ENCODE measurements at places on chromosomes 13 and 19.

DNA sequence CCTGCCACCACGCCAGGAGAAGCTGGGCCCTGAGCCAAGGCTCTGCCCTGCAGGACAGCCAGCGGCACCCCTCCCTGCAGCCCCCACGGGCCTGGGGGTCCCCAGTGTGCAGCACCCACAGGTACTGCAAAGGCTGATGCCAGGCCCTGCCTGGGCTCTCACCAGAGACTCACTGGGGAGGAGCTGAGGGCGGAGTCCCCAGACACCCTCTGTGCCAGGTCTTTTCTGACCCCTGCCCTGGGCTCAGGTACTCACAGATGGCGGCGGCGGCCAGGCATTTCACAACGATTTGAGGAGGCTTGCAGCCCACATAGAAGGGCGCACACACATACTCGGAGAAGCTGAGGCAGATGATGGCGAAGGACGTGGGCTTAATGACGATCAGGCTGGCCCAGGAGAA, 5.7 kb downstream of the SLC7A9 start:
- H3K4me3 ChIP-seq: no peak overlapping the region
- H3K27me3 ChIP-seq: peaks cover 2% of the 10 kb centered on the region
- no peak for DNase-seq

DNA sequence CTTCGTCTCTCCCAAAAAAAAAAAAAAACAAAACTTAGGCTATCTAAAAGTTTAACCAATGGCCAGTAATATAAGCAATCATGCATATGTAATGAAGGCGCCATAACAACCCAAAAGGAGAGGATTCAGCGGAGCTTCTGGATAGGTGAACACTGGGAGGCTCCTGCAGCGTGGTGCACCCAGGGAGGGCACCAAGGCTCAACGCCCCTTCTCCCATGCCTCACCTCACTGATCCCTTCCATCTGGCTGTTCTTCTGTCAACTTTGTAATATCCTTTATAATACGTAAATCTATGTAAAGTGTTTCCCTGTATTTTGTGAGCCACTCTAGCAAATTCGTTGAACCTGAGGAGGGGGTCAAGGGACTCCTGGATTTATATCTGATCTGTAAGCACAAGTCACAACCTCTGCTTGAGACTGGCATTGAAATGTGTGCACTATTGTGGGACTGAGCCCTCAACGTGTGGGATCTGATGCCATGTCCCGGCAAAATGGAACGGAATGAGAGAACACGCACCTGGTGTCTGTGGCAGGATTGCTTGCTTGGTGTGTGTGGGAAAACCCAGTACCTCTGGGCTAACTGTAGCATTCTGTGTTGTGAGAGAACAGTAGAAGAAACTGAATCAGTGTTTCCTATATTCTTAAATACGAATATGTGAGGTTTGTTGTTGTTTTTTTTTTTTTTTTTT, 521 bp upstream of the ZNF665 start:
- H3K27me3 ChIP-seq: peaks cover 6% of the 10 kb centered on the region
- H3K4me3 ChIP-seq: peak overlapping the region; percentile 81
- DNase-seq: no peak
- H3K27ac ChIP-seq: no peak overlapping the region

DNA sequence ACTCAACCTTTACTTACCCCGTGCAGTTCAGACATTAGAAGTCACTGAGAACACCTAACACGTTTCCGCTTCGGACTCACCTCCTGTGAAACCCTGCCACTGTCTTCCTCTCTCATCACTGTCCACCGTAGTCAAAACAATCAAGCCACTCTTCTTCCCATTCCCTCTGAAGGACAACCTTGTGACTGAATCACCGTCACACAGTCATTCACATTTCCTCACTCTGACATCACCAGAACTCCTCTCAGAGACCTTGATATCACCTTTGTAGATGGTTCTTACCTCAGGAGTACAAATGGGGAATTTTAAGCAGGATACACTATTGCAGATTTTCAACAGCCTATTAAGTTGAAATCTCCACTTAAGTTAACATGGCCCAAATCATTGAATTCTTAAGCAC, 1.3 kb upstream of the KBTBD6 start:
- no peak overlapping the region for H3K27ac ChIP-seq
- H3K4me3 ChIP-seq: peak overlapping the region; percentile 96
- no peaks in the 10 kb centered on the region for H3K27me3 ChIP-seq
- no peaks in the 10 kb centered on the region for H3K36me3 ChIP-seq
- DNase-seq: no peak
- peaks cover 16% of the 10 kb centered on the region for H3K4me1 ChIP-seq

- H3K27ac ChIP-seq: no peak overlapping the region
- peaks cover 3% of the 10 kb centered on the region for H3K4me1 ChIP-seq
- no peak overlapping the region for H3K4me3 ChIP-seq
- no peaks in the 10 kb centered on the region for H3K36me3 ChIP-seq
Observed at GRCh38 chr19:55358943-55359908, 3.8 kb downstream of the GARIN5B start.

GRCh38 chr19:49596954-49597702, 6.1 kb downstream of the PRR12 start:
- no peaks in the 10 kb centered on the region for H3K36me3 ChIP-seq
- DNase-seq: no peak
- no peak overlapping the region for H3K27ac ChIP-seq
- no peak overlapping the region for H3K4me3 ChIP-seq
- peaks cover 13% of the 10 kb centered on the region for H3K27me3 ChIP-seq

DNA sequence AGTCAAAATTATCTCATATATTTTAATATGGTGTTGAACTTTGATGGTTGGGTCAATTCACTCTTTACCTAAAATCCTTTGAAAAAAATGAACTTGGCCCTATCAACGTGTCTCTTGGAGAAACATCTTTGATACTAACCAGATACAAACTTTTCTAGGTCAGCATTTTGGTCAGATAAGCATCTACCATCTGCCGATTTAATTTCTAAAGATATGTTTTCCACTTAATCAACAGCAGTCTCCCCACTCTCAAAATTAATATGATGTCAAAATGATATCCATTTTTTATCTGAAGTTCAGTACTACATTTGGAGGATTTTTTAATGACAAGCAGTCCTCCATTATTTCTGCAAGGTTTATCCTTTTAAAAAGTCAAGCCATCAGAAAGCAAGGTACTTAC, 288.8 kb downstream of the DIAPH3 start:
- no peaks in the 10 kb centered on the region for H3K27me3 ChIP-seq
- no peak overlapping the region for H3K27ac ChIP-seq
- H3K4me1 ChIP-seq: no peaks in the 10 kb centered on the region
- H3K36me3 ChIP-seq: no peaks in the 10 kb centered on the region
- DNase-seq: no peak

GRCh38 chr19:29971648-29972047, 29.6 kb downstream of the URI1 start:
- peaks cover 30% of the 10 kb centered on the region for H3K4me1 ChIP-seq
- no peak overlapping the region for H3K27ac ChIP-seq
- H3K4me3 ChIP-seq: no peak overlapping the region
- no peak for DNase-seq

- DNase-seq: no peak
- H3K4me1 ChIP-seq: peaks cover 3% of the 10 kb centered on the region
- no peak overlapping the region for H3K4me3 ChIP-seq
- no peak overlapping the region for H3K27ac ChIP-seq
- H3K36me3 ChIP-seq: peaks cover 4% of the 10 kb centered on the region
Observed at GRCh38 chr19:33039108-33039599, 25.5 kb downstream of the RHPN2 start.

DNA sequence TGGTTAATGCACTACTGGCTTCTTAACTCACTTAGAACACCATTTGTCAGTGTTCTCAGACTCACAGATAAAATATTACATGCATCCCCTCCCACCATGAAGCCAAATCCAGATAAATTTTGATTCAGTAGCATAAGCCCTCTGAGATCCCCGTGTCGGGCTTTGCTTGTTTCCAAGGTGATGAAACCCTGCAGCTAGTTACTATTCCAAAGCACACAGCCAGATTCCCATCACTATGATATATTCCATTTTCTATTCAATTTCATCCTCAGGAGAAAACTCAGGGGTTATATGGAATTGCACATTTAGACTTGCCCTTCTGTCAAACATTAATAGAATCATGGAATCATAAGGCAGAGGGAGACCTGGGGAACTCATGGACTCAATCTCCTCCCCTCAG, 9.4 kb upstream of the FAM124A start:
- no peaks in the 10 kb centered on the region for H3K4me1 ChIP-seq
- no peak overlapping the region for H3K27ac ChIP-seq
- no peaks in the 10 kb centered on the region for H3K36me3 ChIP-seq
- DNase-seq: no peak
- H3K27me3 ChIP-seq: peaks cover 6% of the 10 kb centered on the region
- no peak overlapping the region for H3K4me3 ChIP-seq

- H3K4me1 ChIP-seq: no peaks in the 10 kb centered on the region
- H3K4me3 ChIP-seq: no peak within 1 kb of the TSS
- no peak for DNase-seq
- no peak within 1 kb of the TSS for H3K27ac ChIP-seq
- H3K27me3 ChIP-seq: no peaks in the 10 kb centered on the region
- no peaks in the 10 kb centered on the region for H3K36me3 ChIP-seq
Observed at GRCh38 chr19:40990972-40991381, at the start of gene CYP2B6. CYP2B6 (plus strand) TSS chr19:40991282; CDS start chr19:40991306, 24 bp downstream.

DNA sequence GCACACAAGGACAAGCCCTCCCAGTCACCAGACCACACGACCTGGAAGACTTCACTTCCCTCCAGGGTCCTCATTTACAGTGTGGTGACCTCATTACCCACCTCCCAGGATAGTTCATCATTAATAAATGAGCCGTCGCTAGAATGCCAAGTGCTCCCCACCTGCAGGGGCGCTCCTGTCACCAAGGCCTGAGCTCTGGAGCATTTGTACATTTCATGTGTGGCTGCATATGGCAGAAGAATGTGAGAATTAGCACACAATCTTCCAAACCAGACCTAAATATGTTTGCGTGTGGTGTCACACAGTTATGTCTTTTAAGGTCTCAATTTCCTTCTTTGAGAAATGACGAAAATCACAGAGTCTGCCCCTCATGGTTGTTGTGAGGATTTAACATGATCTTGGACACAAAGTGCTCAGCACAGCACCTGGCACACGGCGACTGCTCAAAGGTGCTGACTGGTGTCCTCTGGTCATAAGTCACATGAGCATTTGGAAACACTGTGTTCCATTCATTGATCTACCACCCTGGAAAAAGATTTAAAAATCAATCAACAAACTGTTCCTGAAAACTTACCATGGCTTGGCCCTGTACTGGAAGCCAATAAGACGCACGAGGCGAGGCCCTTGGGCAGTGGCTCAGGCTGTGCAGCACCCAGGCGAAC, 150.6 kb upstream of the SPACA7 start:
- H3K27ac ChIP-seq: no peak overlapping the region
- H3K27me3 ChIP-seq: peaks cover 5% of the 10 kb centered on the region
- peaks cover 7% of the 10 kb centered on the region for H3K36me3 ChIP-seq
- H3K4me1 ChIP-seq: peaks cover 2% of the 10 kb centered on the region
